Testis (tissue), 5 donors: ENCODE measurements at places on chromosomes 1 and 21. TPM values are rescaled to one million over a fixed set of nuclear protein-coding genes. Genes with fewer than 3 reads are reported as not detected.

Gene RGS1
- total RNA-seq = 17.2 TPM

- no peak for DNase-seq
Observed at GRCh38 chr1:22591576-22591975, 28.3 kb downstream of the EPHA8 start.

DNA sequence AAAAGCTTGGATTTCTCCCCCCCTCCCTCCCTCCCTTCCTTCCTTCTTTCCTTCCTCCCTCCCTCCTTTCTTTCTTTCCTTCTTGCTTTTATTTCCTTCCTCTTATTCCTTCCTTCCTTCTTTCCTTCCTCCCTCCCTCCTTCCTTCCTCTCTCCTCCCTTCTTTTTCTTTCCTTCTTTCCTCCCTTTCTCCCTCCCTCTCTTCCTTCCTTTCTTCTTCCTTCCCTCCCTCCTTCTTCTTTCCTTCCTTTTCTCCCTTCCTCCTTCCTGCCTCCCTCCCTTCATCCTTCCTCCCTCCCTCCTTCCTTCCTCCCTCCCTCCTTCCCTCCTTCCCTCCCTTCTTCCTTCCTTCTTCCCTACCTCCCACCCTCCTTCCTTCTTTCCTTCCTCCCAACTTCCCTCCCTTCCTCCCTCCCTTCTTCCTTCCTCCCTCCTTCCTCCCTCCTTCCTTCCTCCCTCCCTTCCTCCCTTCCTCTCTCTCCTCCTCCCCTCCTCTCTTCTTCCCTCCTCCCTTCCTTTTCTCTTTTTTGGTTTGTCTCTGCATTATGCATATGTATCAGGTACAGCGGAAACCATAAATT is 22.8 kb downstream of the WDR64 start:
- no peak for DNase-seq

Gene DYRK1A
- 166 TPM for total RNA-seq

GRCh38 chr1:57860931-57861565 is 437.2 kb upstream of the DAB1 start:
- DNase-seq = no peak
